ENCODE measurements at places on chromosomes 1 and 21. TPM values are rescaled to one million over a fixed set of nuclear protein-coding genes. Genes with fewer than 3 reads are reported as not detected.

The TIAM1 gene
- total RNA-seq = 74.9 TPM

The RGS4 gene
- not detected for total RNA-seq

The SEMA4A gene
- 68.2 TPM for total RNA-seq

The CELF3 gene
- total RNA-seq = not detected

The SRRM1 gene
- 227 TPM for total RNA-seq

The TNFRSF14 gene
- total RNA-seq = 152 TPM

The AMY1B gene
- not detected for total RNA-seq

The NIBAN1 gene
- total RNA-seq = 19.8 TPM
